Stimulated activated CD4-positive, alpha-beta T cell treated with anti-CD3 and anti-CD28 coated beads, Interleukin-15, amount 100 ng/mL, for 48 hours (primary cell): ENCODE measurements at places on chromosomes 3 and 15.

GRCh38 chr3:37346227-37347005, 172.0 kb upstream of the LRRFIP2 start:
- DNase-seq: no peak

- no peak for DNase-seq
These were observed 256.2 kb downstream of the ZNF621 start for GRCh38 chr3:40780925-40781406.

DNA sequence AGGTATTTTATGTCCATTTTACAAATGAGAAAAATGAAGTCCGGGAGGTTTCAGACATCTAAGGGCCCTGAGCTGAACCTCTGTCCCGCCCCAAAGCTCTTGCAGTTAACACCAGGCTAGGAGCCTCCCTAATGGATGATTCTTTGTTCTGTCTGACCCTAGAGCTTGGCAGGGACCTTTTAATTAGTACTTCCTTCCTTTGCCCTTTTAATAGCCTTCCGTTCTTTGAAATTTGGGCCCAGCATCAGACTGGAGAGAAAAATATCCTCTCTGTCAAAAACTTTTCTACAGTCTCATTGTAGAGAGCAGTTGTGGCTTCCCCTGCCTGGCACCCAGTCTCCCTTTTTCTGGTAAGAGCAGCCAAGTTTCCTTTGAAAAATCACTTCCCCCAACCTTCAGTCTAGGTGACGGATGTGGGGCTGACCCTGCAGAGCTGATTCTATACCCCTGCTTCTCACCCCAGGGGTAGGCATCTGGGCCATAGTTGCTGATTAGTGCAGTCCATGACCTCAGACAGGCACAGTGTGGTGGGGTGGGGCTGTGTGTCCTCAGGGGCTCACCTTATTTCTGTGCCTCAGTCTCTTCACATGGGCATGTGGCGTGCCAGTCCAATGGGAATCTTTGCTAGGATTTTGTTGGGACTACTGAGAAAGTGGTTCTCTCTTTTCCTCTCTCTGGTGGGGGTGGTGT, 220.4 kb downstream of the ADAMTS9 start:
- no peak for DNase-seq

GRCh38 chr3:99693636-99694035, 55.2 kb downstream of the COL8A1 start:
- no peak for DNase-seq

GRCh38 chr3:154759966-154760365, 320.2 kb upstream of the MME start:
- DNase-seq: no peak

DNA sequence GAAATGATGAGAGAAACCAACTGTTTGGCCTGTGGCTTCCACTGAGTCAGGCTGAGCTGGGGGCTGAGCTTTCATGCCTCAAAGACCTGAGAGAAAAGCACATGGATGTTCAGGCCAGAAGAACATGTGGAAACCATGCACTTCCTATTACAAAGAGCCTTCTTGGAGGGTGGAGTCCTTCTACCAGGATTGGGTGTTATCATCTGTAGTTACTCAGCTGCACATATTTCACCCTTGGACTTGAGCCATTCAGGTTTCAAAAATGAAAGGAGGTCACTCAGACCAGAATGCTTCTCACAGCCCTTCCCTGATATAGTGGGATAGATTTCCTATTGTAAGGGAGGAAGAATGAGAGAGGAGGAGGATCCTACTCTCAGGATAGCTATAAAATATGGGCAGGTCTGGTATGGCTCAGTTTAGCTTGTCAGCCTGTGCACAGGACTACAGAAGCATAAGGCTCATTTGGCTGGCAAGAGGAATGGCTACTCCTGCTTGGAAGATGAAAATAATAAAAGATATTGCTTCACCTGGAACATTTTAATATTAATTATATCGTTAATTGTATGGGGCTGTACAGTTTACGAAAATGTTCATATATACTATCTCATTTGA, 173.6 kb upstream of the TMC3 start:
- DNase-seq: no peak

- no peak for DNase-seq
These were observed 3.4 kb downstream of the FGD5 start for GRCh38 chr3:14822134-14822533.

GRCh38 chr3:111810909-111811308, 48.2 kb upstream of the PHLDB2 start:
- DNase-seq: no peak

DNA sequence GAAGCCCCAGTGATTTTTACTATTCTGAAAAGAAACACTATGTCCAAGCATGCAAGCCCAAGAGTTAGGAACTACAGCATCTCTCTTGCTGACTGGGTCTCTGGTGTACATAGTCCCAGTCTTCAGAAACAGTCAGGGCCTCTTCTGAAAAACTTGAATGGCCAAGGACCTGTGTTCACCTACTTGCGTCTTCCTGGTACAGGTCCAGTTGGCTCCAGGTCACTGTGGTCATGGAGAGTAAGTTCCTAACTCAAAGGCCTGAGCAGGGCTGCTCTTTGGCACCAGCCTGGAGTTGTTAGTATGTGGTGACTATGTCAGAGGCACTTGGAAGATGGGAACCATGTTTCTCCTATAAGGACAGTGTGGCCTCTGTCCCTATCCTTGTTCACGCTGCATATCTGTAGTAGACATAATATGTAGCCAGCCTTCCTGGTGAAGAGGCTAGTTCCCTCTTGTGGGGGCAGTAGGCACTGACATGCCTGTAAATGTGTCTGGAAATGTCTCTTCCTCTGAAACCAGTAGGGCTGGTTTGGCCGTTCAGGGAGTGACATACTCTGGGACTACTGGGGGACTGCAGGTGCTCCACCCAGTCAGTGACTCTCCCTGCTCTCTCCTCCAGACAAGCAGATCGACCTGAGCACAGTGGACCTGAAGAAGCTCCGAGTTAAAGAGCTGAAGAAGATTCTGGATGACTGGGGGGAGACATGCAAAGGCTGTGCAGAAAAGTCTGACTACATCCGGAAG, 2.6 kb upstream of the RBM15B start:
- DNase-seq: no peak

DNA sequence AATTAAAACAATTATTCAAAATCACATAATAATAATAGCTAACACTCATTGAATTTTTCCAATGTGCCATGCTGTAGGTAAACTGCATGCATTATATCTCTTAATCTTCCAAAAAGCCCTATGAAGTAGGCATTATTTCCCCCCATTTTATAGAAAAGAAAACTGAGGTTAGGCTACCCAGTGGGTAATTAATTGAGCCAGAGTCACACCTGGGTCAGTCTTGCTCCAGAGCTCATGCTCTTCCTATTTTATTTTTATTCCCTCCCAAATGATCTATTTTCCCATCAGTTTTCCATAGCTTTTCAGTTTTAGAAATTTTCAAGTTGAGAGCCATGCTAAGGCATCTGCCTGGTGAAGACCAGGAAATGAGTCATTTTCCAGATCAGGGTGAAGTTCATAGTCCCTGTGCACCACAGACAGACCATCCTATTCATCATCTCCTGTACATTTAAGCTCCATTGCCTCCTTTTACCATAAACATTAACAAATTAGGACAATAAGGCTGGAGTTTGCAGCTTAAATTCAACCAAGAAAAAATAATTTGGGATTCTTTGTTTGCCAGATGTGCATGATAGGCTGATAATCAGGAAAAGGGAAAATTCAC, 417.3 kb downstream of the OTOL1 start:
- DNase-seq: no peak

DNA sequence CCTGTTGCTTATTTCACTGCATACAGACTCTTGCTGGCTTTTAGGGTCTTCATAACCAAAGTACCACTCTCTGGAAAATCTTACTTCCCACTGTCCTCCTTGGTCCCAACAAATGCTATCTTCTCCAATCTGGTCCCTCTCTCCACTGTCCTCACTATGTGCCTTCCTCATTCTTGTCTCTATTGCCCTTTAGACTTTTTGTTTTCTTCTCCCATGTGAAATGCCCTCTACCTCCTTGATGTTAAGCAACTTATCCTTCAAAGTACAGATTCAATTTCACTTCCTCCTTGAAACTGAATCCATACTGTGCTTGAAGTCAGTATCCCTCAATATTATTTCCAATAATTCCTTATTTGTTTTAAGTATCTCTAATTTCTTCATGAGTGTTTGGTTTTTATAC, 60.8 kb downstream of the CGGBP1 start:
- DNase-seq: no peak

GRCh38 chr3:39408493-39409372, 2.2 kb downstream of the RPSA start:
- no peak for DNase-seq

- DNase-seq: no peak
These were observed 3.9 kb downstream of the BRK1 start for GRCh38 chr3:10119376-10119775.

DNA sequence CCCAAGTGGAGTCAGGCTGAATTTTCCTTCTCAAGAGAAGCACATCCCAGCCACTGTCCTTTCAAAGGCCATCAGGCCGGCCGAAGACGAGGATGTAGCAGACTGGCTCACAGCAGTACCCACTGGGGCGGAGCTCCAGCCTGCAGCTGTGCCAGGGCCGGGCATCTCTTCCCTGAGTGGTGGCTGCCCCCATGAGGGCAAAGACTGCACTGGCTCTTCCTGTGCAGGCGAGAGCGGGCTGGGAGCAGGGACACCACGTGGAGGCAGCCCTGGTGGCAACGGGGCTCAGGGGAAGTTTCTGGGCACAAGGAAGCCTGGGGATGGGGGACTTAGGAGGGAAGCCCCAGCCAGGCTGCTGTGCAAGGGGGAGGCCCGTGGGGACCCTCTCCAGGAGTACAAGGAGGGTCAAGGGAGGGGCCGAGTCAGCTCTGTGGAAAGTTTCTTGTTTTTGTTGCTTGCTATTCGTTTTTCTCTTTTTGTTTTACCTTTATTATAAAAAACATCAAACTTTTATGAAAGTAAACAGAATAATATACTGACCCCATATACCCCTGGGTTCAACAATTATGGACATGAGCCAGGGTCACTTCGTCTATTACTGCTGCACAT, 66.1 kb downstream of the RPN1 start:
- peak; percentile 41 for DNase-seq

- DNase-seq: no peak
These were observed 14.1 kb downstream of the ITGA11 start for GRCh38 chr15:68417897-68418296.

DNA sequence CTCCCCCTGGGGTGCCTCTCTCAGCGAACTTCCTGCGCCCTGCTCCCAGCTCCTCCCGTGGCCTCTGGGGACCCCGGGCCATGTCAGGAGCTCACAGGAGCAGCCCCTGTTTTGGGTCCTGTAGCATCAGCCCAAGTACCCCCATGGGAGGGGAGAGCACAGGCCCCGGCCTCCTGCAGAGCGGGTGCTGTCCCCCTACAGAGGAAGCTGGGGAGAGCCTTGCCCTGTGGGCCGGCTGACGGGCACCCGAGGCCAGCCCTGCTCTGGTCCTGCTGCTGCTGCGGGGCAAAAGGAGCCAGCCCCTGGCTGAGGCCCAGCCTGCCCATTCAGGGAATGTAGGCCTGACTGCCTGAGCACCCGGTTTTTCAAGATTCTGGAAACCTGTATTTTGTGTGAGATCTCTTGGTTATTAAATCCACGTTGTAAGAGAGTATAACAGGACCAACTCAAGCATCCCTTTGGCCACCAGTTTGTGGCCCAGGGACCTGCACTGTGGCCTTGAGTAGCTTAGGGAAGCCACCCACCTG, 12.4 kb downstream of the PLXNA1 start:
- no peak for DNase-seq

GRCh38 chr15:77347197-77347596, 72.7 kb downstream of the PEAK1 start:
- no peak for DNase-seq

DNA sequence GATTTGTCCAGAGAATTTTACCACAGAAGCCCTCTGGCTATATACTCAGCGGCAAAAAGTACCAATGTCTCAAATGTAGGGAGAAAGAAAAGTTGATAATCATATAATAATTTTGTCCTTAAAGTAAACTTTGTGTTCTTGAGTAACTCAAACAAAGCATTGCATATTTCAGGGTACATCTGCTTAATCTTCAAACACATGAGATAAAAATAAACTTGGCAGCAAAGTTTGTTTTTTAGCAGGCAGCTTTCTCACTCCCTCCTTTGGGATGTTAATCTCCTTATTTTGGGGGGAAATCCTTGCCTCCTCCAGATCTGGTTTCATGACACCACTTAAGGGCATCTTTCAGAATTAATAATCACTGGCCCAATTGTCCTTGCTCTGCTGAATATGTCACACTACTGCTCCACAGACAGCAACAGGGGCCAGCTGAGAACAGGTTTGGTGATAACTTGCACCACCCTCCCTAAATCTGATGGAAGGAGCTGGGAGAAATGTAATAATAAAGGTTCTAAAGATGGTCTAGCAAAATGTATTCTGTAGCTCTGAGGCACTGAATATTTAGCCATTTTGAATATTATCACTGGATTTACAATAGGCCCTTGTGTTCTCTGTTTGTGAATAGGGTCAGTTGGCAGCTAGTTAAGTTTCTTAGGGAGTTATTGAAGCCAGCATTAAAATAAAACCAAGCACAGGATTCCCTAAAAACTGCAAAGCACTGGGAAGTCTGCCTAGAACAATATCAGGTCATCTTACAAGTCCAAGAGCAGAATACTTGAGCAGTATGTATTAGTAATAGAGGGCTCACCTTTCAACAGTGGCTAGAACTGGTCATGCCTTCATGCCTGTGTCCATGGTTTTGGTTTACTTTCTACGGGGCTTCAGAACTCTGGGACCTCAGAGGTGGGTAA, 79.2 kb downstream of the EFL1 start:
- no peak for DNase-seq

- no peak for DNase-seq
These were observed 1.4 kb upstream of the TMC3 start for GRCh38 chr15:81375461-81375860.

GRCh38 chr3:187763850-187764648, 18.8 kb upstream of the BCL6 start:
- no peak for DNase-seq

DNA sequence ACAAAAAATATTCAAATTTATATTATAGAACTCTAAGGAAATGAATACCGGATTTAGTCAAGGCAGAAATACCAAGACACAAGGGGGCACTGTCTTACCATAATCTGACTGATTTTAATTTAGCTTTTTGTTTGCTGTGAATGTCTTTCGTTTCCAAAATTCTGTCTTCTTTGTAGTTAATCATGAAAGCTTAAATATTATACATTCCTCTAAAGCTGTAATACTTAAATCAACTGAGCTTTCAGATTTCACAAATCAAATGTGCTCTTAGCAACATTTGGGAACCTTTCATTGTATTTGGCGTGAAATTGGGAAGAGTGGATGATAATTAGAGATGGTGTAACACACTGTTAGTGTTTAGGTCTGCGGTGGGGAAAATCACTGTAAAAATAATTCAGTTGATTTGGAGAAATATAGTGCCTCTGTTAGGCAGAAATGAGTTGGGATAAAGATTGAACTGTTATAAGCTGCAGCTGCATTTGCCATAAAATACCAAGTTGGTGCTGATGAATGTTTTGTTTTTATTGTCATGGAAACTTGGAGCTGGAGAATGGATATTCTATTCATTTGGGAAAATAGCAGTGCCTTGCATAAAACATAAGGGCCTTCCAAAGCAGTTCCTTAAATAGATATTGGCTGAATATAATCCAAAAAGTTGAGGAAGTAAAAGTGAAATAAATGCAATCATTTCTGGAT, 228.2 kb downstream of the TCF12 start:
- DNase-seq: no peak
